ENCODE measurements at places on chromosomes 2 and 18. TPM values are rescaled to one million over a fixed set of nuclear protein-coding genes. Genes with fewer than 3 reads are reported as not detected.

The VAMP5 gene
- 91.8 TPM for total RNA-seq

GRCh38 chr2:29733213-29733612 lies 188.2 kb downstream of the ALK start:
- no peak for DNase-seq

GRCh38 chr2:100563407-100564247 lies 834 bp downstream of the PDCL3 start:
- DNase-seq: no peak

- DNase-seq: no peak
These were observed 153.6 kb downstream of the CTNNA2 start for GRCh38 chr2:79666430-79666829.

- DNase-seq: no peak
These were observed 420.1 kb upstream of the ZNF804A start for GRCh38 chr2:184178229-184178628.

DNA sequence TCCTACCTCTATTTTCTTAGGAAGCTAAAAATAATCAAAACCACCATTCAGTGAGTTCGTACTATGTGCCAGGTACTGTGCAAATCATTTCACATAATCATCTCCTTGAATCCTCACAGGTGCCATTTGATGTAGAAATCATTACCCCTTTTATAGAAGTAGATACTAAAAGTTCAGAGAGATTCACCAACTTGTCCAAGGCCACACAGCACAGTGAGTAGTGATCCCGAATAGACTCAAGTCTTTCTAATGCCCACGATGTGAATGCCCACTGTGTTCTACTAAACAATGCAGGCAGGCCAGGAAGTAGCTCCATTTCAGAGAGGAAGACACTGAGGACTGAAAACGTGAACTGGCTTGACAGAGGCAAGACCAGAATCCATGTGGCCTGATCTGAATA lies 68.8 kb downstream of the ANTXR1 start:
- DNase-seq: no peak

- DNase-seq: no peak
These were observed 32.3 kb upstream of the XDH start for GRCh38 chr2:31446848-31447247.

- no peak for DNase-seq
These were observed 56.0 kb downstream of the TRAPPC12 start for GRCh38 chr2:3435445-3435844.

GRCh38 chr2:136133176-136133575 lies 15.2 kb upstream of the CXCR4 start:
- no peak for DNase-seq

The IKZF2 gene
- 4.2 TPM for total RNA-seq

DNA sequence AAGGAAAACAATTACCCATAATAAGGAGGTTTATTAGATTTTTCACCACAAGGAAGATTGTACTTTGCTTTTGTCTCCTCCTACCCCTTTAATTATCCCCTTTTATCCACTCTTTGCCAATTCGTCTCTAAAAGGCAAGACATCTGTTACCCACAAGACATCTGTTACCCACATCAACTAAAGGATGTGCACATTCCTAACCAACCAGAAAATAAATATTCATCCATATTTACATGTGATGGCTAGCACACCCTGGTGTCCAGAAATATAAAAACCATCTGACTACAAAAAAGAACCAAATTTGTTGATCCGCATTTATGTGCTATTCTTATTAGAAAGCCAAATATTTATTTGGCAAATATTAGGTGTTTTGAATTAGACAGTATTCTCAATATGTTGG lies 35.7 kb downstream of the ACVR1C start:
- no peak for DNase-seq

- DNase-seq: no peak
These were observed 13.3 kb downstream of the CD28 start for GRCh38 chr2:203719456-203720410.

GRCh38 chr2:122867941-122868340 lies 1112.5 kb downstream of the TSN start:
- no peak for DNase-seq

The CTNNA2 gene
- total RNA-seq: not detected

- DNase-seq: no peak
These were observed 102.1 kb downstream of the MTCL1 start for GRCh38 chr18:8807488-8807805.

DNA sequence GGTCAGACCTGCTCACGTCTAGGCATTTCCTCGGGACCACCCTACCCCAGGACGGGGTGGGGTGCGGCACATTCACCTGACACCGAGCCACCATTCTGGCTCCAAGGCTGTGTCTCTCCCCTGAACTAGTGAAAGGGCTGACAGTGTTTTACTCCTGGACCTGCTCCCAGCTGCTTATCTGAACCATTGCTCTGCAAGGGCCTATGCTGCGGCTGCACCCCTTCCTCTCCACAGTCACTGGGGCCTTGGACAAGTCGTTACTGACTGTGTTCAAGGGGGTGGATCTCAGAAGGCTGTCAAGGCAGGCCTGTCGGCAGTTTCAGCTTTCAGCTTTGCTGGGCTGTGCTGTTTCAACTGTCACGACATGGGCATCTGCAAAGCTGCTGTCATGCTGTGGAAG lies 11.7 kb downstream of the CREG2 start:
- no peak for DNase-seq

The LOXHD1 gene
- not detected for total RNA-seq

- DNase-seq: no peak
These were observed 238.6 kb downstream of the C1D start for GRCh38 chr2:67824186-67824585.

The DPP10 gene
- not detected for total RNA-seq

DNA sequence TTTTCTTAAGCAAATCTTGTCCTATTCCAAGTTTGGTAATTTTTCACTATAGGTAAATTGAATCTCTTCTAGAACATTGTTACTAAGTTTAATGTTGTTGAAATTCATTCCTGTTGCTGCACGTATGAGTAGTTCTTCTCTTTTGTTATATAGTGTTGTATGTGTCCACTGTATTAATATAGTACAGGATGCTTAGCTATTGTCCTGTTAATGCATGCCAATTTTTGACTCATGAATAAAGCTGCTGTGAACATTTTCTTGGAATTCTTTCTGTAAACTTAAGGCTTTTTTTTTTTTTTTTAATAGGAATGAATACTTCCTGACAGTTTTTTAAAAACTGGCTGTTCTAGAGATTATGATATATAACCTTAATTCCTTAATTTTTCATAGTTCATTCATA lies 326.9 kb downstream of the SLC4A3 start:
- no peak for DNase-seq

GRCh38 chr2:216754336-216754735 lies 59.0 kb upstream of the IGFBP5 start:
- no peak for DNase-seq

The DOK1 gene
- 46.8 TPM for total RNA-seq

DNA sequence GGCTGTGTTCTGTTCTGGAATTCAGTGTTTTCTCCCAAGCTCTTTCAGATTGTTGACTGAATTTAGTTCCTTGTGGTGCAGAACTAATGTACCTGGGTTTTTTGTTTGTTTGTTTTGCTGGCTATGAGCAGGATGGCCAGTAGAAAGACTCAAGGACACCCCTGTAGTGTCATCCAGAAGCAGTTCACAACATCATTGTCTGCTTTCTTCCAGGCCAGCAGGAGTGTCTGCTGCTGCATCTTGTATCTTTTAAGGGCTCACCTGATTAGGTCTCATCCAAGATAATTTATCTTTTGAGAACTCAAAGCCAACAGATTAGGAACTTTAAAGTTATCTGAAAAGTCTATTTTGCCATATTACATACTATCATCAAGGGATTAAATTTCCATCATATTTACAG lies 318.5 kb upstream of the MC4R start:
- DNase-seq: no peak

The TCF23 gene
- not detected for total RNA-seq

The DES gene
- total RNA-seq: not detected

DNA sequence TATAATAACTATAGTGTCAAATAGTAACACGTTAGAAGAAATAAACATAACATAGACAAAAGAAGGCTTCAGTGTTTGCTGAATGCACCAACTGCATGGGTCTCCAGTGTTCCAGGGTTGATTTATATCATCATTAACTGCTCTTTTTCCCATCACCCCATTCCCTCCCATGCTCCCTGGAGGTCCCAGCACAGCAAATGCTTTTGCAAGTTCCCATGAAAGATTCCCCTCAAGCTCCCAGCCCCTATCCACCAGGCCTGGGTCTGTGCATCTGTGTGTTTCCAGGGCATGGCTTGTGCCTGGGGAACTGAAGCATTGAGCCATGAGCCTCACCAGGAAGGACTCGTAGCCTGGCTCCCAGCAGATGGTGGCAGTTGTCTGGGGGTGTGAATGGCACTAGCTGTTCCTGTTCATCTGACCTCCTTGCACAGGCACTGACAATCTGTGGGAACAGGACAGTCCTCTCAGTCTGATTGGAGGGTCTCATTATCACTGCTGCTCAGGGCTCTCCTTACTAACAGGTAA lies 164.6 kb upstream of the RMP24 start:
- DNase-seq: no peak

The CIB4 gene
- total RNA-seq: not detected

GRCh38 chr2:189618197-189618596 lies 37.6 kb upstream of the SLC40A1 start:
- no peak for DNase-seq

DNA sequence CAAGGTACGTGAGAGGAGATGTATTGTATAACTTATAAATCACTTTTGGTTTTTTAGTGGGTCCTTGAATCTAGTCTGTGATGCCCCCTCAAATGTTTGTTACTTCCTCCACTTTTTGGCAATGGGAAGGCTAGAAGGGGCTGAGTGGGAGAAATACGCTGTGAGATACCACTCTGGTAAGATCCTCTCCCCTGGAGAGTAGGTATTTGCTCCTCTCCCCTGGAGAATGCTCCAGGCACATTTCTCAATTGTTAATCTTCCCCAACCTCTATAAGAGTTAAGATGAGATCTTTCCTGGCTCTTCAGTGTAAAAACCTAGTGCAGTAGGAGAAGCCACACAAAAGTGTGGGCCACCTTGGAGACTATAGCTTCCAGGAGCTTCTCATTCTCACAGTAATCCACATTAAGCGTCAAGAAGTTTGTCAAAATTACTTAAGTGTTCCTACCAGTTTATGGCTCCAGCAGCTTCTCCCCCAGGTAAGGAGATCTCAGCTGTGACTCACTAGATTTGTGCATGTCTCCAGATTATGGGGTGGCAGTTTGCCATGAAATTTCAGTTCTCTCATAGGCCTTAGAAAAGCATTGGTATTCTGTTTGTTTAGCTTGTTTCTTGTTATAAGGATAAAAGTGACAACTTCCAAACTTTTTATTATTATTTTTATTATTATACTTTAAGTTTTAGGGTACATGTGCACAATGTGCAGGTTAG lies 182.6 kb downstream of the FSIP2 start:
- no peak for DNase-seq

The CELF4 gene
- total RNA-seq: not detected

DNA sequence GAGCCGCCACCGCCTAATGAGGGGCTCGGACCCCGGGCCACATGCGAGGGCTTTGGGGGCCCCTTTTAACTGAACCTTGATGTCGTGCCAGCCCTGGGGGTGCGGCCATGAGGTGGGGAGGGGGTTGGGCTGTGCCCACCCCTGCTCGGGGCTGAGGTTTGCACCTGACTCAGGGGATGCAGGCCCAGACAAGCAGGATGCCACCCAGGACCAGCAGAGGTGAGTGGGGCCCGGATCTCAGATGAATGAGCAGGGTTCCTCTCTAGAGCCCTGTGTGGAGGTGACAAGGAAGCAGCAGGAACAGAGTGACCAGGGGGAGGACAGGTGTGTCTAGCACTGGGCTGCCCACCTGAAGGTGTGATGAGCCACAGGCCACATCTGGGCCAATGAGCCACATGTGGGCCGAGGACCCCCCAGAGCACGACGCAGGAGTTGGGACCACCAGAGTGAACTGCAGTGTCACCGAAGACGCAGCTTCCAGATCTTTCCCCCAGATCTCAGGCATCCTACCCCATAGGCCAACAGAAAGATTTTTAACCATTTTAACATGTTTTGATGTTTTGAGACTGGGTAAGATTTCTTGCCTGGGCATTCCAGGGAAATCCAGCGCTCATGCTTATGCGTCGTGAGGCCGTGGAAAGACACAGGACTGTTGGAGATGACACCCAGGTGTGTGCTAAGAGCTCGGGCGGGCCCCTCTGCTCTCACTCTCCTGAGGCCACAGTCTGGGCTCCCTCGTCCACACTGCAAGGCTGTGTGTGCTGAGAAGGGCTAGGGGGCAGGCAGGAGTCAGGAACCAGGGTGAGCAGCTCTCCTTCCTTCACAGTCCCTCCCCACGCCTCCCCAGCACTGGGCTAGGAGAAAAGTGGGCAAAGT lies 73.6 kb downstream of the DDX1 start:
- DNase-seq: no peak

GRCh38 chr18:48453330-48454066 lies 44.3 kb upstream of the ZBTB7C start:
- DNase-seq: no peak

The SULT1C4 gene
- not detected for total RNA-seq

The MERTK gene
- total RNA-seq: 0.35 TPM

- DNase-seq: no peak
These were observed 124.8 kb upstream of the RMDN2 start for GRCh38 chr2:37800176-37800858.

DNA sequence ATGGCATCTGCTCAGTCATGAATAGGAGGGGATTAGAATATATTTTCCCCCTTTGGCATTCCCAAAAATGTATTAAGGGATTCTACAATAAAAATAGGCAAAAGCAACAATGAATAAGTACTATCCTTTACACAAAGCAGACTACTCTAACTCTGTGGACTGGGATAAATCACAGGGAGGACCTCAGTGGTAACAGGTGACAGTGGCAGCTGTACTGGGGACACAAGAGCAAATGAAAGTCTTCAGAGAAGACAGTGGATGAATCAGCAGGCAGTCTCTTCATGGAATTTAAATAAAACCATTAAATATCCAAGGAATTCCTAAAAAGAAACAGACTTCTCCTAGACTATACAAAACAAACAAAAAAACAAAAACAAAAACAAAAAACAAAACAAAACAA lies 4.8 kb downstream of the CDH7 start:
- DNase-seq: no peak

DNA sequence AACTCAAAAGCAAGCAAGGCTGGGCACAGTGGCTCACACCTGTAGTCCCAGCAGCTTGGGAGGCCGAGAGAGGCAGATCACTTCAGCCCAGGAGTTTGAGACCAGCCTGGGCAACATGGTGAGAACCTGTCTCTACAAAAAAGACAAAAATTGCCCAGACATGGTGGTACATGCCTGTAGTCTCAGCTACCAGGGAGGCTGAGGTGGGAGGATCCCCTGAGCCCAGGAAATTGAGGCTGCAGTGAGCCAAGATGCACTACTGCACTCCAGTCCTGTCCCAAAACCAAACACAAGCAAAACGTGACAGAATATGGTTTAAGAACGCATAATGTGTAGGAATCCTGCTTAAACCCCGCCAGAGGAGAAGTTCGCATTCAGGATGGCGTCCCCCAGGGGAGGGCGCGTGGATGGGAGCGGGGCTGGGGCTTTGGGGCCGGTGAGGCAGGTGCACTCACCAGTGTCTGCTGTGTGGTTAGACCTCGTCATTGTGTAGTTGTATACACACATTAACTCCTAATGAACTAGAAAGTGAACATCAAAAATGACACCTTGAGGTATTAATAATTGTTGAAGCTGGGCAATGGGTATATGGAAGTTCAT lies 5.4 kb downstream of the COLEC11 start:
- no peak for DNase-seq
